NAMALWA (cell line): ENCODE measurements at places on chromosomes 1 and 21.

- DNase-seq = no peak
Measured at GRCh38 chr1:152048416-152049009, 11.7 kb upstream of the S100A11 start.

GRCh38 chr1:7300893-7301663 lies 470.0 kb upstream of the VAMP3 start:
- no peak for DNase-seq

DNA sequence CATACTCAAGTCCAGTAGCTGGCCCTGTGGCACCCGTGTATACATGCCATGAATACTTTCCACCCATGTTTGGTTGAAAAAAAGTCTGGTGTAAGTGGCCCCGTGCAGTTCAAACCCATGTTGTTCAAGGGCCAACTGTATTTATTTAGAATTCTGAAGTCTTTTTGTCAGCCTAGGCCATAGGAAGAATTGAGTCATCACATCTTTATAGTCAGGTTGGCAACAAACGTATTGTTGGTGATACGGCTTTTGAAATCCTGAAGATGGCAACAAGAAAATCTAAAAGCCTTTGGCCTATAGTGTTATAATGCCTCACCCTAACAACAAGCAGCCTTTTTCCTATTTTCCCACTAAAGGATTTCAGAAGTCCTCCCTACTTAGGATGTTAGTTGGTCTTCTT lies 363.6 kb downstream of the PLPP3 start:
- DNase-seq = no peak

GRCh38 chr1:6408023-6408422 lies 11.7 kb downstream of the HES2 start:
- no peak for DNase-seq

DNA sequence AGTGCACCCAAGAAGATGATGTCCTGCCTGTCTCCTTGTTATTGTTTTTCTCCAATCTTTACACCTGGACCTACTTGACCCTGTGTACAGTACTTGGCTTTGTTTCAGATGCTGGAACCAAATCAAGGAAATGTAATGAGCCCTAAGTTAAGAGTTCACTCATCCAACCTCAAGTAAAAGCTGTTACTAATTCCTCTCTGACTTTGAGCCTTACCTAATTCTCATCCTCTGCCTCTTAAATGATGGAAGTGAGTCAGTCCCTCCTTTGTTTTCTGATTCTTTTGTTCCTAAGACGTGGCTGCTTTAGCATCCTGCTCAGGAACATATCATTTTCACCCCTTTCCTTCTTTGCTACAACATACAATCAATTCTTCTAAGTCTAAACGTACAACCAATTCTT lies 15.3 kb upstream of the PLA2G4A start:
- DNase-seq = no peak

- peak; percentile 83 for DNase-seq
Measured at GRCh38 chr1:160708118-160708517, 3.5 kb downstream of the CD48 start.

GRCh38 chr1:241695246-241696171 lies 43.4 kb downstream of the WDR64 start:
- DNase-seq = no peak
